KBM-7 (cell line): ENCODE measurements at places on chromosomes 11 and 22.

GRCh38 chr11:59756845-59757244 is 1.7 kb downstream of the STX3 start:
- peak; percentile 7 for DNase-seq

GRCh38 chr11:2750101-2750681 is 50.4 kb upstream of the KCNQ1OT1 start:
- DNase-seq: no peak

GRCh38 chr11:41720761-41721160 is 261.3 kb upstream of the LRRC4C start:
- no peak for DNase-seq

DNA sequence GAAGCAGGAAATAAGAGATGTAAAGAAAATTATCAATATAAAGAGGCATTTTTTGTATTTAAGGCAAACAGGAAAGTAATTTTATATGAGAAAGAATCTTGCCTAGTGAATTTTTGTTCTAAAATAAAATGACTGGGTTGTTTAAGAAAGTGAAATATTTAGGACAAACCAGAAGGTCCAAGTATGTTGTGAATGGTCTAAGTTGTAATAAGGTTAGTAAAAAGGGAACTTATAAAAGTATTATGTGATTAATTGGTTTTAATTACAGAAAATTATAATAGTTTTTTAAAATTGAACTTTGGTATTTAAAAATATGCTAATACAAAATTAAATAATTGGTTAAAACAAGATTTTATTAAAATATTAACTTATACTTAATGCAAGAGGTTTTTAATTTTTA is 26.6 kb upstream of the EI24 start:
- no peak for DNase-seq

GRCh38 chr11:65055538-65055937 is 2.8 kb downstream of the NAALADL1 start:
- no peak for DNase-seq

GRCh38 chr11:123209591-123209990 is 14.5 kb upstream of the CLMP start:
- DNase-seq: no peak

- DNase-seq: no peak
Measured at GRCh38 chr11:122851366-122851966, 13.2 kb downstream of the CRTAM start.

- DNase-seq: no peak
Measured at GRCh38 chr11:33017478-33017877, 1.8 kb downstream of the DEPDC7 start.

- peak; percentile 74 for DNase-seq
Measured at GRCh38 chr11:57345555-57346211, 7.5 kb downstream of the P2RX3 start.

DNA sequence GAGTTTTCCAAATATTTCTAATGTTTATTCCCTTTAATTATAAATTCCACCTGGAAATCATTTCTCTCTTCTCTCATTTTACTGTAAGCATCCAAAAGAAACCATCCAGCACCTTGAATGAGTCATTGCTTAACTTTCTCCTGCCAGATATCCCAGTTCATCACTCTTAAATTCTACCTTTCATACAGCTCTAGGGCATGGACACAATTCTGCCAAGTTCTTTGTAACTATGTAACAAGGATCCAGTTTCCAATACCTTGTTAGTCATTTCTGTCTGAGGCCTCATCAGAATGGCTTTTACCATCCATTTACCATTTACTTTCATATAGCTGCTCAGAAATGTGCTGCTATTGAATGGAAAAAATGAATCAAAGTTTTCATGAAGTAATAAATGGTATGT is 455.4 kb upstream of the TENM4 start:
- no peak for DNase-seq

DNA sequence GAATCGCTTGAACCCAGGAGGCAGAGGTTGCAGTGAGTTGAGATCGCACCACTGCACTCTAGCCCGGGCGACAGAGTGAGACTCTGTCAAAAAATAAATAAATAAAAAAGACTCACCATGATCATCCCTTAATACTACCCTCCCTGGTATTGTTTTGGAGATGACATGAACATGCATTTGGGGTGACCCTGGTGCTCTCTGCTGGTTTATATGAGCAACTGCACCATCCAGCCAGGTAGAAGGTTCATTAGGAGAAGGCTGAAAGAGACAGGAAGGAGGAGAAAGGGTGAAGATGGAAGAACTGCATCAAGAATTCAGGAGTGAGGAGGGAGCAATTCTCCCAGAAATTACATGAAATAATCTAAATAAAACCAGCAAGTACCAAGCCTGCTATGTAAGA is 37.8 kb downstream of the SLC5A1 start:
- peak; percentile 68 for DNase-seq
